ENCODE measurements at places on chromosomes 6 and 20.
A peak's percentile ranks its signal among the peaks of the same experiment; 100 is the strongest.

DNA sequence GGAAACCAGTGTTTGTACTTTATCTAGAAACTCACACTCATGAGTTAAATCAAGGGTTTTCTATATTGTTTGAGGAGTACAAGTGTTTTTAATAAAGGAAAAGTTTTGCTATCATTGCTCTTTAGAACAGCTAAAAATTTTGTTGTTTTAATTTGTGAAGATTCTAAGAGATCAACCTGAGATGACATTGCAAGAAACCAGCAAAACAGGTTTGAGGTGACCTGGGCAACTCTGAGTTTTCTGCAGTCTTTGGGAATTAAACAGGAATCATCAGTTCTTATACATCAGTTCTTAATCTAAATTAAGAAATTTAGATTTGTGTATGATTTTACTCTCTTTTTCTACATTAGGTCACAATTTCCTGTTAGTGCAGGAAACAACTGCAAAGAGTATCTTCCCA, 114.5 kb downstream of the JAG1 start:
- DNase-seq, result no peak

DNA sequence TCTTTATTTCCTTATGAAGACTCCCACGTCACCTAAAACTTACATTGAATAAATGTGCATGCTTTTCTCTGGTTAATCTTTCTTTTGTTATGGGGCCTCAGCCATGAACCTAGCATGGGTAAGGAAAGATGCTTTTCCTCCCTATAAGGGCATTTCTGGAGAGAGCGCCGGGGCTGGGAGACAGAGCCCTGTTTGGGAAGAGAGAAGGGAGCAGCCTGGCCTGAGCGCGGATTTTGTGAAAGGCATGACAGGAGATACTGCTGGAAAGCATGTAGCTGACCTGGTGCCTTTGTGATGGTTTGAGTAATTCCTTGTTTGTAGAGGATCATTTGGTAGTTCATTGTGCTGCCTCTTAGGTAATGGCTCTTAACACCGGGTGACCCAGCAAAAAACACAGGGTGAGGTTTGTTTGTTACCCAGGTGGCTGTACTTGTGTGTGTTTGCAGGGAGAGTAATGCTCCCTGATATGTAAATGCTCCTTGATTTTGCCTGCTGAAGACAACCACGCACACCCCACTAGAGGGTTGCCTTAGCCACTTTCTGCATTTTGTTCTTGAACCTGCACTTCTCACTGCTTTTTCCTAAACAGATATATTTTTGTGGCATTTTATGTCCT, 59.2 kb downstream of the ANKRD6 start:
- no peak for DNase-seq

GRCh38 chr6:142934106-142934505, 10.9 kb downstream of the HIVEP2 start:
- no peak for DNase-seq

DNA sequence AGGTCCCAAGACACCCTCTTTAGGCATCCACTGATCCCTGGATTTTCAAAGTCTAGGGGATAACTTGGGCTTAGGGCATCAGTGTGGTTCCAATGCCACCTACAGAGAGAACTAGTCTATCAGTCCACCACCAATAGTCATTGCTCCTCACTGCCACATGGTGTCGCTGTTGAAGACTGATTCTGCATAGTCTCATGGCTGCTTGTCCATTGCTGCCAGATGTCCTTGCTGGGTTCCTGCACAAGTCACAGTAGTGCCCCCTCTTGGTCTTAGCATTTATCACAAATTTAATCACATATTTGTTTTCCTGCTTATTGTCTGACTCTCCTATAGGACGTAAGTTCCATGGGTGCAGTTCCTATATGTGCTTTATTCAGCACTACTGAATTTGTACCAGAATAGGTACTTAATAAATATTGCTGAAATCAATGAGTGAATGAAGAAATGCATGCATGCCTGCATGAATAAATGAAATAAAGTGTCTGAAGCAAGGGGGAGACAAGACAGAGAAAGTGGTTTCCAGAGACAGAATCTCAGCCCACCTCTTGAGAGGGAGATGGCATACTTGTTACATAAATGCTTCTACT, 45.9 kb upstream of the RALY start:
- DNase-seq, result peak; percentile 16

- no peak for DNase-seq
Observed at GRCh38 chr6:107578642-107579341, 88.9 kb downstream of the SOBP start.

GRCh38 chr6:164926686-164927085, 382.7 kb downstream of the C6orf118 start:
- DNase-seq, result no peak

GRCh38 chr6:36912030-36912454, 26.3 kb downstream of the C6orf89 start:
- no peak for DNase-seq

GRCh38 chr6:113696960-113697359, 160.2 kb upstream of the MARCKS start:
- no peak for DNase-seq

DNA sequence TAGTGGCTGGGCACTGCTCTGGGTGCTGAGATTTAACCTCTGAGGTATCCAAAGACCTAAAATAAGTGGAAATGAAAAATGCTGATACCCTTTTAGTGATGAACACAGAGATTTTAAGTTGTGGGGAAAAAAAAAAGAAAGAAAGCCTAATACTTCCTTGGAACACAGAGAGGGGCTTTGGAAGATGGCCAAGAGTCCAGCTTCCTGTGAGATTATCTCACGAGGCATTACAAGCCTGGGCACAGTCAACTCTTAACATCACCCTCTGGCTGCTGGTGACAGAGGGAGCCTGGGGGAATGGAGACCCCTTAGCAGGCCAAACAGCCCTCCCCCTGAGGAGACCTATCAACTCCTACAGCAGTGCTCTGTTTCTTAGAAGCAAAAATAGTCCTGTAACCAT, 19.7 kb downstream of the BTN2A1 start:
- DNase-seq, result no peak

DNA sequence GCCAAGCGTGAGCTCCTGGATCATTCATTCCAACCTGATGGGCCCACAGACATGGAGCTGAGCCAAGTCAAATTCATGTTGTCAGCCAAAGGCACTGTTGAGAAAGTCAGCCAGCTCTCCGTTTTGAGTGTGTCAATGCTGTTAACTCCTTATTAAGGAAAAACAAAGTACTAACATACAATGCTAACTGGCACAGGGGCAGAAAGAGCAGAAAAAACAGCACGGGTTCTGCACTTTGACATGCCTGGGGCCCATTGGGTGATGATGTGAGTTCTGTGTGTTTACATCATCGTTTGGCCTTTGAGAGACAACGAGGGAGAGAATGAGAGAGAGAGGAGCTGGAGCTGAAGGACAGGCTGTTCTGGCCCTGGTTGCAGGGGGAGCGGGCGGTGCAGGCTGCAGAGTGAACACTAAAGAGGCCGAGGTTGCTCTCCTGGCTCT, 85.9 kb downstream of the SMOC2 start:
- no peak for DNase-seq

DNA sequence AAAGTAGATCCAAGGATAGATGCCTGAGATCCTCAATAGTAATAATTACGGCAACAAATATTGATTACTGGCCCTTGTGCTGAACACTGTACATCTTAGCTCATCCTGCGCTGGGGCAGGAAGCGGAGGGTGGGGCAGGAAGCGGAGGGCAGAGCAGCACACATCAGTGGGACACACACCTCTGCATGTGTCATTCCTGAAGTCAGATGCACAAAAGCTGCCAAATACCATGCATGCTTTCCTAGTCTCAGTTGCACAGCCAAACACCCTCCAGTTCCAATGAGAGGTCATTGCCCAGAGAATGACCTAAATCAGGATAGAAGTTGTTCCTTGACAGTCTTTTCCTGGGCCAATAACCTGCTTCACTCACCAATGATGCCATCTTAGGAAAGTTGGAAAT, 74.4 kb upstream of the FOXC1 start:
- DNase-seq, result peak; percentile 2

DNA sequence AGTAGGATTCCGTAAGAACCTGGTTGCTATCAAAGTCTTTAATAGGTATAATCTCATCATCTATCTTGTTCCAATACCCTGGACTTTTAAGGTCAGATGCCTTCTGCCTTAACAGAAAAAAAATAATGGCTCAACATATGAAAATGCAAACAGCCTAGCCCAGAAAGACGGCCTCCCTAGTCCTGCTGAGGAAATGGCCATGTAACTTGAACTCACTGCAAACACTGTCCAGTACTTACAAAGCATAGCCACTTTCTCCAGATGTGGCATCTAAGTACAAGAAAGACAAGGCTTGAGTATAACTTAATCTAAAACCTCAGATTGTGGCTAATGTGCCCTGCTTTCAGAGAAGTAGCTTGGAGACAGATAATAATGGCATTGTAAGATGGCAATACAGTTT, 26.5 kb downstream of the FASTKD5 start:
- no peak for DNase-seq

DNA sequence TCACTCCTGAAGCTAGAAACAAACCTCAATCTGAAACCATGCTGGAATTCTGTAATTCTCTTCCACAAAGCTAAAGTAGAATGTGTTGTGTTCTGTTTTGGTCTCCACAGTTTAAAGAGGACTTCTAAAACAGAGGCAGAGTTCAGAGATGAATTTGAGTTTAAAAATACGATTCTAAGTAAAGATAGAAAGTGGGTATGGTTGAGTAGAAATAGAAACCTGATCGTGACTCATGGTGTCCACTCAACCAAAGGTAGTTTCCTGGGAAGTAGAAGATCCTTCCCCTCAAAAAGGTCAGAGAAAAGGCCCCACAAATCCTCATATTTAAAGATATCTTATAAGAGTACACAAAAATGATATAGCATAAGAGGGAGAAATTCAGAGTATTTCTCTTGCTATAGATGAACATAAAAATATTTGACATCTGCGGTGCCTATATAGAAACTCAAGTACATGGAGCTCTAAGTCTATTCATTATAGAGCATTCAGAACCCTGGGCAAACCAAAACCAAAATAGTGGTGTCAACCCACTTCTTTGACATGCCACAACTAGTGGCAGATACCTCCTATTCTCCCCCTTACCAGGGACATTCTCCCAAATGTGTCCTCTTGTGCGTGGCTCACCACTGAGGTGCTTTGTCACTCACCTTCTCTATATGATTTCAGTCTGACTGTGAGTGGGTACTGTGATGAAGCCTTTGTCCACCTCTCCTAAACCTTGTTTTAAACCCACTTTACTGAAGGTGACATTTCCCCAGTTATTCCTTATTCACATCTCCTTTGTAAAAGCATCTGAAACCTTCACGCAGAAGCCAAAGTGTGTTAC, 84.5 kb downstream of the PLCB1 start:
- DNase-seq, result no peak

GRCh38 chr6:14089224-14089623, 28.3 kb upstream of the CD83 start:
- DNase-seq, result no peak

DNA sequence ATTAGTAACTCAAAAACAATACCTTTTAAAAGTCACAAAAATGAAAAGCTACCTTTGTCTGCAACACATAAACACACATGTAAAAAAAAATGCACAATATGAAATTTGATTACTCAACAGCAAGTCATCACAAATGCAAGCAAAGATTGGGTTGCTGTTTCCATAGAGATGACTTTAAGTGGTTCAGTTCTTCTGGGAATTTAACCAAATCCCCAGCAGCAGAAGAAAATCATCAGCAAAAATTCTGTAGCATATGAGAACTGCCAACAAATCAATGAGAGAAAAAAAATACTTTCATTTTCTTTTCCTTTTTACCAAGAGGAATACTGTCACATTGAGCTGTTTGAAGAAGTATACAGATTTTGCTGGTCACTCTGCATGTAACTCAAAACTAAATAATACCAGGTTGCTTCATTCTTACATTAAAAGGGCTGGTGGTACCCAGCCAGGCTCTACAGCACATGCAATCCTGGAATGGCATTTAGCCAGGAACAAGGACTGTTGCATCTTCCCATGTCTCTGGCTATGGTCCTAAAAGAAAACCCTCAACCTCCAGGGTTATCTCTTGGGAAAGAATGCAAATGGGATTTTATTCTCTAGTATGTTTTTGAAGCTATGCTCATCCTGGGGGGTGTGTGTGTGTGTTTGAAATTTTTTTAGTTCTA, 158.3 kb downstream of the OPRM1 start:
- DNase-seq, result peak; percentile 41

GRCh38 chr20:16621435-16622141, 48.3 kb upstream of the KIF16B start:
- no peak for DNase-seq

GRCh38 chr6:110097443-110097842, 82.0 kb downstream of the WASF1 start:
- DNase-seq, result no peak

DNA sequence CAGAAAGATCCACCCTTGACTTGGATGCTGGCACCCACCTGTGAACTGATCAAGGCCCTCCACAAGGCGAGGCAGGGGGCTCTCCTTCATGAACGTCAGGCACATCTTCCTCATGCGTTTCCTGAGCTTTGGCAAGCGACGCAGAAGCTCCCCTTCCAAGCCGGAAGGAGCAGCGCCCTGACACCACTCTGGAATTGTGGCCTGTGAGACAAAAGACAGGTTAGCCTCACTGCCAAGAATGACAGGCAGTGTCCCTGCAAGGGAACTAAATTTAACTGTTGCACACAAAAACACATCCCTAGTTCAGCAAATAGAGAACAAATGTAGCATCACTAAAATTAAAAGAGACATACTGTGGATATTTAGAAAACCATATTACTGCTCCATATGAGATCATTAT, 42.0 kb upstream of the LYRM2 start:
- DNase-seq, result no peak

DNA sequence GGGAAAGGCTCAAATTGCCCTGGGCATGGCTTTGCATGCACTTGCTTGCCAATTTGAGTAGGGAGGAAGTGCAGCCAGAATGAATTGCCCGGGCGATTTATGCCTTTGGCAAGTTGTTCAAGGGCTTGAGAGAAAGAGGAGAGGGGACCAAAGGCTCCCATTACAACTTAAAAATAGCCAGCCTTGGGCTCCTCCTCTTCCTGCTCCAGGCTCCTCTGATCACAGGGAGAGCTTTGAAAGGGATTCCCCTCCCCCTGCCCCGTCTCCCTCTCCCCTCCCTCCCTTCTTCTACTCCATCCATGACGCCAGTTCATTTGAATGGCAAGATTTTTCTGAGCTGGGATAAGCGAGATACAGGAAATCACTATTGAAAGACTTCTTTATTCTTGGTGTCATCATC, 304.9 kb upstream of the JAG1 start:
- DNase-seq, result no peak

GRCh38 chr6:113809826-113810225, 47.3 kb upstream of the MARCKS start:
- no peak for DNase-seq

Data from brain microvascular endothelial cell (primary cell).